ENCODE measurements at places on chromosomes 16 and 17. TPM values are rescaled to one million over a fixed set of nuclear protein-coding genes. Genes with fewer than 3 reads are reported as not detected.

DNA sequence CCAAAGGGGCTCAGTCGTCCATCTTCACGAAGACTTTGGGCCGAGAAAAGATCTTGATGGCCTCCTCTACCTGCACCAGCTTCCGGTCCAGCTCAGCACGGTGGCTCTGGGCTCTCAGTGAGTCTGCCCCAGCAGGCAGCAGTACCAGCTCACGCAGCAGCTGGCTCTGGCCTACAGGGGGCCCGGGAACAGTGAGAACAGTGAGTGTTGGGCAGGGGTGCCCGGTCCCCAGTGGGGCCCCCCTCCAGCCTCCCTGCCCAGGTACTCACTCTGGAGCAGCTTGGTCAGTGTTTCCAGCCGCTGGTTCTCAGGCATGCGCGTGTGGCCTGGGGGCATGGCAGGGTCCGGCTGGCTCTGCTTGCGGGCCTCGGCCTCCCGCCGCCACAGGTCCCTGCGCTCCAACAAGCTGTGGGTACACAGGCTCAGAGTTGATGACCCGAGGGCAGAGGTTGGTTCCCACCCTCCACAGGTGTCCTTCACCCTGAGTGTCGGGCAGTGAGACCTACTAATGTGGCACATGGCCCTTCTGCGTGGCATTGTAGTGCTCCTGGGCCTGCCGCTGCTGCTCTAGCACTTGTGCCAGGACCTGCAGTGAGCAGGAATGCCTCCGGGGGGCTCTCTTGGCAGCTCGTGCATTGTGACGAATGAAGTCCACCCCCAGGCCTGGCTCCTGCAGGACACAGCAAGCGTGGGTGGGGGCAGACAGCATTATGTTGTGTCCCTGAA lies 2.6 kb downstream of the PARD6A start:
- no peak for DNase-seq

DNA sequence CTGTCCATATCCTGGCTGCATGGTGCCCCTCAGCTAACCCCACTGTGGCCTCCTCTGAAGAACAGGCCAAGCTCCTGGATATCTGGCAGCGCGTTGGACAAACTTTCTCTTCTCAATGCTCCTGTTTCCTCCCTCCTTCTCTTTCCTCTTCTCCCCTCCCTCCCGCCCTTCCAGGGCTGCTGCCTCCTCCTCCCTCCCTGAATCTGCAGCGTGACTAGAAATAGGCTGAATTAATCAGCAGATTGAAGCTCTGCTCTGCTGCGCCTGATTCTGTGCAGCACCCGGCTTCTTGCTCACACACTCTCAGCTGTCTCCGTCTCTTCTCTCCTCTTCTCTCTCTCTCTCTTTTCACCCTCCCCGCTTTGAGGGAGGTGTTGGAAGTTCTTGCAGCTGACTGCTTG lies 19.8 kb downstream of the TMEM94 start:
- DNase-seq: no peak

DNA sequence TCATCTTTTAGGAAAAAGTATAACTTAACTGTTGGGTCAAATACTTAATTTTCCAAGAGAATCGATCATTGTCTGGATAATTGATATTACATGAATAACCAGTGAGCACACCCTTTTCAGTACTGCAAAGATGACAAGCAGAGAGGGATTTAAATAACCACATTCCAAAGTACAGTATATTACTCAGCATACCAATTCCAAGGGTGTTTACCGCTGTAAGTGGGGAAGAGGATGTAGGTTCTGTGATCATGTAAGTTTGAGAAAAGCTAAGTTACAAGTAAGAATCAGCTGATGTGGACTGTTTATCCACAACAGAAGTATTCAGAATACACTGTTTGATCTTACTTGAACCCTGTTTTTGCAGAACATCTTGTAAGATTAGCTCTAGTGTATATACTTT lies 6.1 kb downstream of the GDE1 start:
- DNase-seq: no peak

Gene KLHL10
- total RNA-seq: not detected

Gene CHAD
- total RNA-seq: not detected

Gene PPL
- total RNA-seq: not detected
